ENCODE measurements at places on chromosomes 7 and 10.

DNA sequence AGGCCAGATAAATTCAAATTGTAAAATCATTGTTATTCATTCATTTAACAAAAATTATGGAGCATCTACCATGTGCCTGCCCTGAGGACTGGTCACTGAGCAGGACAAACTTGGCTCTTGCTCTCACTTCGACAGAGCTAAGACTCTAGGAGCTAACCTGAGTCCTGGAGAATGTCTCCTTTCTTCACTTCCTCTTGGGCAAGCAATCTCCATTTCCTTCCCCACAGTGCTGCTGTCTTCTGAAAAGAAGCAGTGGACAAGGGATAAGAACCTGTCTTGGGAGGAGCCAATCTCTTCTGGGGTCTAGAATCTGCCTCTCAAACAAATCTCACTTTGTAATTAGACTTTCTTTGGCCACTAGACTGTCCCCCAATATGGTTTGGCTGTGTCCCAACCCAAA lies 76.2 kb upstream of the PLXNA4 start:
- DNase-seq: no peak

DNA sequence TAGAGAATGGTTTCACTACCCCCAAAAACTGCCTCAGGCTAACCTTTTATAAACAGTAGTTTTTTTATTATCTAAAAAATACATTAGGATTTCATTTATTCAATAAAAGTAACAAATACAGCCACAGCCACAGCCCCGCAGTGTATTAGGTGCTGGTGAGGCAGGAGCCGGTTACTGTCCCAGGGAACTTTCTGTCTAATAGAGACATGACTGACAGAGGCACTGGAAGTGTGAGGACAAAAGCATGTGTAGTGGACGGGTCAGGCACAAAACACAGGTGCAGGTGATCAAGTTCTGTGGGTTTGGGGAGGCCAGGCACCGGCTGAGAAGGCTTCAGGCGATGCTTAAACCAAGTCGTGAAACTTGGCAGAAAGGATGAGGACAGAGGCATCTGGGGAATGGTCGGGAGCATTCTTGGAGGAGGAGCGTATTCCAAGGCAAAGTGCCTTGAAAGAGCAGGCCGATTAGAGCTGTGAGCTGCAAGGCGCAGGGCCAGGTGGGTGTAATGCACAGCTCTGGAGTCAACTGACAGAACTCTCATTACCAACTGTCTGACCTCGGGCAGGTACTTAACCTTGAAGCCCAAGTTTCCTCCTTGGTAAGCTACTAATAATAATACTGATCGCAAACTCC lies 138.2 kb downstream of the USP6NL start:
- DNase-seq: no peak

DNA sequence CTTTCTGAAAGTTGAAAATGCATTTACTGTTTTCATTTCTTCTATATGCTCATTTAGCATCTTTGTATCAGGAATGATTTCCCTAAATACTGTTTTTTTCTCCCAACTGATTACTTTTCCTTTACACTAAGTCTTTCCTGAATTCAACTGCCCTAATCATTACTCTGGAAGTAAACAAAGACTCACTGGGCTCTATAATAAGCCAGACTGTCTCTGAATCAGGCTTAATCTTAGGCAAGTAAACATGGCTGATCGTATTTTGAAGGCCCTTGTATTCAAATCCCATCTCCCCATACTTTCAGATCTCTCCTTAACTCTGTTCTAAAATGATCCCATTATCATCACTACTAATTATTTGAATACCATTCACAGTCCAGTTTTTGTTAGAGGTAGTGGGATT lies 61.6 kb downstream of the PDZD8 start:
- no peak for DNase-seq

DNA sequence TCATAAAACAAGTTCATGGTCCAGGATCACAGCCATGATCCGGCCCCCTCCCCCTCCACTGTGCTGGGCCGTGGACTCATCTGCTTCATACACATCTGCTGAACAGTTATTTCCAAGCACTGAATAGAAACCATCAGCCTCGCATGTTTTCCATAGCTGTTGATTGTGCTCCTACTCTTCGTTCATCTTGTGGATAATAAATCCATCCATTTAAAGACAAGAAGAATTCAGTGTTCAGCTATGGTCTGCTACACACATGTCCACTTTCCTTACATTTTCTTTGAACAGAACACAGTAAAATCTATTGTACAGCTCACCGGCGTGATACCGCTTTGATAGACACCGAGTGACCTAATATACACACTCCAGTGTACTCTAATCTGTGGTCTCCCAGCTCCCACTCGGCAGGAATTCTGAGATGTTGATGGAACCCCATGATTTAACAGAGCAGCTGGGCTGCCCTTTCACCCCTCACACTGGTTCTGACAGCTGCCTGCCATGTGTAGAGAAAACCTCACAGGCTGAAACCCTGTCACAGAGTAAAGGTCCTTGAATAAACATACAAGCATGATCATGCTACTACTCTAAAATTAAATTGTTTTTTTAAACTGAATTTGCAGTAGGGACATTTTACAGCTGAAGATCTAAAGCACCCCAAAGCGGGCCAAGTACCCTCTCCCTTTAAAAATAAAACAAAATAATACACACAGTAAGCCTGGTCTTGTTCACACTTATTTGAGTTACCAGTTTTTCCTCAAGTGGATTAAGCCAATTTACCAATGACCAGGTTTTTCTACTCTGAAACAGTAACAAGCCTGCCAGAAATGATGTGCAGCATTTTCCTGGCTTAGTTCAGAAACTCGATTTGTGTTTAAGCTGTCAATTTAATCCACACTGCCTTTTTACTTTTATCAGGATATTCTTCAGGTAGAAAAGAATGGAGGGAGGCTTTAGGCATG lies 95.1 kb upstream of the FZD1 start:
- no peak for DNase-seq

GRCh38 chr10:73106301-73106700 lies 4.0 kb upstream of the NUDT13 start:
- no peak for DNase-seq

GRCh38 chr10:104322416-104322782 lies 15.9 kb downstream of the ITPRIP start:
- DNase-seq: no peak

GRCh38 chr7:134420424-134421125 lies 38.3 kb downstream of the AKR1B1 start:
- DNase-seq: no peak

DNA sequence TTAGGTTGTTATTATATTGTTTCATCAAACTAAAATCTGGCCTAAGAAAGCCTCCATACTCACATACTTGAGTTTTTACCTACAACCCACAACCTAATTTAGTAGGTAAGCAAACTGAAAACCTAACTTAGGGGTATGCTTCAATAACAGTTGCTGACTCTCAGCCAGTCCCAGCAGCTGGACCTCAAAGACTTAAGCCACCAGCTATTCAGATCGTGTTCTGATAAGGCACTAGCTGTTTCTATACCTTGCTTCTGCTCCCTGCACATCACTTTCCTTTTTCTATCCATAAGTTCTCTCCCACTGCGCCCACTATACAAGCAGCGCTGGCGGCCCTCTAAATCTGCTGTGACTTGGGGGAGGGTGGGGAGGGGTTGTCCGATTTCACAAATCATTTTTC lies 42.3 kb downstream of the SUGCT start:
- no peak for DNase-seq

DNA sequence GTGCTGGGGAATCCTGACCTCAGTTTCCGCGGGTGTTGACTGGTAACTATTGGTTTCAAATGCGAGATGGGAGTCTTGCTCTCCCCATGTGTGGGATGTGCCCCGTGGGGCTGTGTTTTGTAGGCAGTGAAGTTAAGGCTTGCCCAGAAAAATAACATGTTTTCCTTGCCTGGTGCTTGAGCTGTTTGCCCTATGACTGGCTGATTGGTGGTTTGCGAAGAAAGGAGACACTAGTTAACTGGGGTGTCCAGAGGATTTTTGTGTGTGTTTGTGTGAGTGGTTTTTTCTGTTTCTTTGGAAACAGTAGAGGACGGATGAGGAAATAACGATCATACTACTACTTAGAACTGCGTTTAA lies 61.9 kb downstream of the CREB5 start:
- DNase-seq: no peak

GRCh38 chr7:76054123-76055120 lies 6.5 kb downstream of the MDH2 start:
- DNase-seq: peak; percentile 31

- DNase-seq: no peak
Observed at GRCh38 chr10:43623351-43623750, 17.1 kb downstream of the ZNF485 start.

DNA sequence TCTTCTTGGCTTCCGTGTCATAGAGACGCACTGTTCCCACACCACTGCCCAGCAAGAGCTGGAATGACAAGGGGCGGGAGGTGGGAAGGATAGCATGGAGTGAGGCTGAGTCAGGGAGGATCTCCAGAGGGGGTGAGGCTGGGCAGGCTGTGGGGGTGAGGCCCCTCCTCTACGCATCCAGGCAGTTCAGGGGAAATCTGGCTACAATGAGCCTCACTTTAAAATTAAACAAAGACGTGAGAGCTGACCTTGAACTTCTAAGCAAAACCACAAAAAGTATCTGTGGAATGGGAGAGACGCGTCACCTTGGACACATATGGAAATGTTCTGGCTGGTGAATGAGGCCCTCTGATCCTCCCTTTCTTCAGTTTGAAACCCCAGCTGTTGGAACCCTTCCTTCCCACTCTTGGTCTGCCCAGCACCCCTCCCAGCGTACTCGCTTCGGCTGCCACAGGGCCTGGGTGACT lies 17.7 kb downstream of the WDR91 start:
- DNase-seq: no peak

GRCh38 chr7:6395898-6396595 lies 51.7 kb downstream of the DAGLB start:
- no peak for DNase-seq

- DNase-seq: no peak
Observed at GRCh38 chr7:129702761-129703338, 91.3 kb downstream of the NRF1 start.

GRCh38 chr10:46523962-46524471 lies 32.4 kb downstream of the GPRIN2 start:
- DNase-seq: no peak

DNA sequence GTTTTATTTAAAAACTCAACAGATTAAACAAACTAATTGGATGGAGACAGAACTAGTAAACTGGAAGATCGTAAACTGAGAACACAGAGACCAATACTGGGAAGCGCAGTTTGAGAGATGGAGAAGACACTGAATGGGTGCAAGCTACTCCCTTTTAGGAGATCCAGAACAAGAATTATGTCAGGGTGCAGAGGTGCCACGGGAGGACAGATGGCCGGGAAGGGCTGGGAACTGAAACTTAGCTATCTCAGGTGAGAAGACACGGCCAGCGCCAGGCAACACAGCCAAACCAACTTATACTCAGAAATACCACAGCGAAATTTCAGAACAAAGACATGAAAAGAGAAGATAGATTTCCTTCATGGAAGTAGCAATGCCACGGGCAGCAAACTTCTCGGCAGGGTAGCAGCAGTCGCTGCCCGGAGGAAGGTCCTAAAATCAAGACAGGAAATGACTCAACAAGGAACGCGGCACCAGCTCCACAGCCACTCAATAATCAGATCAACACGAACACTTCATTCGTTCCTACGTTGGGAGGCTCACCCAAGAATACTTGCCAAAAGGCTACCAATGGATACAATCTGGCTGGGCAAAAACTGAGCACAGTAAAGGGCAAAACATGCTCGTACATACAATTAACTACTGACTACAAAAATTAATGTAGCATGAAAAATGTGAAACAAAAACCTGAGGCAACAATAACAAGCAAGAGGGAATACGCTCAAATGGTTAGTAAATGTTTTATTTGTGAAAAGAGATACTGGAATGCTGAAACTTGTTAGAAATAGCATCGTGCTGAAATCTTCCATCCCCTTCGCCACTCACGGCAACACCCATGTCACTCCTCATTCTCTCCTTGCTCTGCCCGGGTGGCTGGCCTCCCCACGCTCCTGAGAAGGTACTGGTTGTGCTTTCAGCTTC lies 2.2 kb upstream of the LRRC27 start:
- DNase-seq: no peak

DNA sequence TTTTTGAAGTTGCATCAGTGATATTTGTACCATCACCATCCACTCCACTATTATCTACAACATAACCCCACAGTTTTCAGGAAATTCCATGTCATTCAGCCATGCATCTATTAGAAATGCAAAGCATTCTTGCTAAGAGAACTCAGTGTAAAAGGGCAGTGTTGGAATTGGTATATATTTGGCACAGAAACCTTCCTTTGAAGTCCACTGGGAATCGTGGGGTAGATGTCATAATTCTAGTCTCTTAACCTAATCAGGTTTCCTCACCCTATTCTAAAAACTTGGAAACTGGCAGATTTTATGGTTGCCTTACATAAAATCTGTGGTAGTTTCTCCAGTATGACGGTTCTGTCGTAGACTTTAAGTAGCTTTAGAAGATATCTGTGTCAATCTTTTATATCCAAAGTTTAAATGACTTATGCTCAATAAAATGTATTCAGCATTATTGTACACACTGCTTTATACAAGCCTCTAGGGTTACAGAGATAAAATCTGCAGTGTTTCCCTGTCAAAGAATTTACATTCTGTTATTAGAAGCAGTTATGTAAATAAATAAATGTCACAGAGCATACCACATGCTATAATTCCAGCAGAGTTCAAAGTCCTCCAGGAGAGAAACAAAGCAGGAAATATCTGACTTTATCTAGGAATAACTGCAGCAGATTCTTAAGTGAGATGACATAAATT lies 704.4 kb upstream of the CELF2 start:
- no peak for DNase-seq

DNA sequence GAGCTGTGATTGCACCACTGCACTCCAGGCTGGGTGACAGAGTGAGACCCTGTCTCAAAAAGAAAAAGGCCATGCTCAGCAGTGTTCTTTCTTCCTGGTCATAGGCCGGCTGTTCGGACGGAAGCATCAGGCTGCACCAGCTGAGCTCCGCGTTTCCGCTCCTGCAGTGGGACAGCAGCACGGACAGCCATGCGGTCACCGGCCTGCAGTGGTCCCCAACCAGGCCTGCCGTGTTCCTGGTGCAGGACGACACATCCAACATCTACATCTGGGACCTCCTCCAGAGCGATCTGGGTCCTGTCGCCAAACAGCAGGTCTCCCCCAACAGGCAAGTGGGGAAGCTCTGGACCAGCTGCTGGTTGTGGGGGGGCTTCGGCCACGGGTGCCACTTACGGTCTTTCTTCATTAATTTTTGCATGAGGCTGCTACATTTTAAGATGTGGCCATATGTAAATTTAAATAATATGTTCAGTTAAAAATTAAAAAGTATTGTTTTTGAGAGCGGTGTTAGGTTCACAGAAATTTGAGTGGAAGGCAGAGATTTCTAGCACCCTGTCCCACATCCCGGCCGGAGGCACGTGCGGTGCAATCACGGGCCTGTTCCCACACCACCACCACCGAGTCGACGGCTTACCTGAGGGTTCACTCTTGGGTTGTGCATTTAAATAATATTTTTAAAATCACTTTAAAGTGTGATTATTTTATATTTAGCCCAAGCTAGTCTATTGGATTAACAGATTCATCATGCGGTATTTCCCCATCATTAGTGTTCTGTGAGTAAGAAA lies 85.7 kb downstream of the DYNC2I1 start:
- DNase-seq: no peak

- no peak for DNase-seq
Observed at GRCh38 chr10:26662864-26663263, 34.6 kb upstream of the PDSS1 start.

GRCh38 chr7:32034052-32034451 lies 36.2 kb downstream of the PDE1C start:
- DNase-seq: no peak

Measured in T-helper 2 cell (primary cell).